ENCODE measurements at places on chromosomes 4 and X.

DNA sequence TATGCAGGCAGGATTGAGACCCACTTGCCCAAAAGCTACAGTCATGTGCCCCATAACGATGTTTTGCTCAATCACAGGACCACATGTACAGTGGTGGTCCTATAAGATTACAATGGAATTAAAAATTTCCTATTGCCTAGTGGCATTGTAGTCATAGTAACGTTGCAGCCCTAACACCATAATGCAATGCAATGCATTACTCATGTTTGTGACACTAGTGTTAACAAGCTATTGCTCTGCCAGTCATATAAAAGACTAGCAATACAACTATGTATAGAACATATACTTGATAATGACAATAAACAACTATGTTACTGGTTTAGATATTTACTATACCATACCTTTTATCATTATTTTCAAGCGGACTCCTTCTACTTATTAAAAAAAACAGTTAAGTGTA, 50.6 kb downstream of the VGLL1 start:
- no peak for DNase-seq

DNA sequence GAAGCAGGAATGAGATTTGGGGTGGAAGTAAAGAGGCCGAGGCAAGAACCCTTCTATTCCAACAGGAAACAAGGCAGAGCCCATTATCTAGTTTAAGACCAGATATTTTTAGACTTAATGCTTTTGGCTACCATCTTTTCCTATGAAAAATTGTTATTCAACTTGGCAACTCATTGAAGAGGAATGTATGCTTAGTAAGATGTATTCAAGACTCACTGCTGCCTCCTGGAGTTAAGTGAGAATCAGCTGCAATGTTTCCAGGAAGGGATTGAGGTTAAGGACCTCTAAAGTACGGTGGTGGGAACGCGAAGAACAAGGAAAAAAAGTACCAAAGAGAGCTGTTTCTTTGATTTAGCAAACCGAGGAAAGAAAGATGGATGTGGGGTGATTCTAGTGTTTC, 89.1 kb downstream of the RAPGEF2 start:
- DNase-seq = peak; percentile 23

DNA sequence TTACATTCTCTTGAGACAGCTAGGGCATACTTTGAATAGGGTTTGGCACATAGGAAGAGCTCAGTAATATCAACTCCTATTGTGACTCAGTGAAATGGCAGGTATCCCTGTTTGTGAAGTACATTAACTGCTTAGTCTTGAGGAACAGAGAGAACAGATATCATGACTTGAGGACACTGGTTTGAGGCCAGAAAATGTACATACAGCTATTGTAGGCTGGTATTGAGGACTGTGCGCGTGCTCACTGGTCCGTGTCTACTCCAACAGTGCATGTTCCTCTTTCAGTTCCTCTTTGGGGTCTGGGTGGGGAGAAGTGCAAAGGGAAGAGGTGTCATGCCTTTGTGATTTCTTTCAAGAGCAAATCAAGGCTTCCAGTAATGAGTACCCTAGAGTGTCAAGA, 34.6 kb upstream of the TBC1D9 start:
- DNase-seq = peak; percentile 96

DNA sequence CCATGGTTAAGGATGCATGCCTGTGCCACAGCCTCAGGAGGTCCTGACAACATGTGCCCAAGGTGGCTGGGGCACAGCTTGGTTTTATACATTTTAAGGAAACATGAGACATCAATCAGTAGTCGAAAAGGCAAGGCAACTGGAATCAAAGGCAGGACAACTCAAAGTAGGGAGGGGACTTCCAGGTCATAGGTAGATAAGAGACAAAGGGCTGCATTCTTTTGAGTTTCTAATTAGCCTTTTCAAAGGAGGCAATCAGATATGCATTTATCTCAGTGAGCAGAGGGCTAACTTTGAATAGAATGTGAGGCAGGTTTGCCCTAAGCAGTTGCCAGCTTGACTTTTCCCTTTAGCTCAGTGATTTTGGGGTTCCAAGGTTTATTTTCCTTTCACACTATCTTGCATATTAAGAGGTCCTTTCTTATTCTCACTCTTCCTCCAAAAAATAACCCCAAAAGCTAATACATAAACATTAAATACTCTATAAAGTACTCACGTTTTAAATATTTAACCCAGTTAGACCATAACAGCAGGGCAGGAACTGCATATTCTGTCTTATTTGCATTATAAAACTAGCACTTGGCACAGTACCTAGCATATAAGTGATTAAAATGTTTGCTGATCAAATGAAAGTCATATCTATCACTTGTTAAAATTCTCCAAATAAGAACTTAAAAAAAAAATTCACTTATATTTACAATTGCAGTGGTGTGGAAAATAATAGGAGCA, 36.3 kb upstream of the UGT8 start:
- no peak for DNase-seq

- DNase-seq = no peak
Observed at GRCh38 chrX:70092247-70092646, 30.0 kb downstream of the OTUD6A start.

GRCh38 chrX:71118985-71119535, 664 bp downstream of the MED12 start:
- DNase-seq = no peak

GRCh38 chrX:46953137-46953527, 40.9 kb downstream of the JADE3 start:
- DNase-seq = no peak

DNA sequence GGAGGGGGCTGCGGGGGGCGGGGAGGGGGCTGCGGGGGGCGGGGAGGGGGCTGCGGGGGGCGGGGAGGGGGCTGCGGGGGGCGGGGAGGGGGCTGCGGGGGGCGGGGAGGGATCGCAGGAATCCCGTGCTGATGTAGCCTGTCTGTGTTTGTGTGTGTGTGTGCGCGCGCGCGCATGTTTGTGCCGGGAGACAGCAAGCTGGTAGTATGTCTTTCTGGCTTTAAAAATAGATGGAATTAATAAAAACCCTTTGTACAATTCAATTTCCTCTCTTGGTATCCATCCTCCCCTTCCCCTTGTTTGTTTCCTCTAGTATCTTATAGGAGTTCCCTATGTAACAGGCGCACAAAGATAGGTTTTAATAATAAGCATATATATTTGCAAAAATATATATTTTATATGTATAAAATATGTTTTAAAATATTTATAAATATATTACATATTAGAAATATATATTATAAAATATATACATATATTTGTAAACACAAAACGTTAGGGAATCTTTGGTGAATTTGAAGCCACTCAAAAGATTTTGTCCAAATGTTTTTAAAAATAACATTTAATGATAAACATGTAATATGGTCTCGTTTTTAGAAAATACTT, 782 bp downstream of the ARHGAP24 start:
- DNase-seq = no peak

- no peak for DNase-seq
Observed at GRCh38 chr4:74331252-74331651, 23.0 kb downstream of the EPGN start.

- DNase-seq = peak; percentile 74
Observed at GRCh38 chr4:2934077-2934812, 29.0 kb downstream of the NOP14 start.

Data from inflammatory macrophage (primary cell).